ENCODE measurements at places on chromosomes 11 and 22. TPM values are rescaled to one million over a fixed set of nuclear protein-coding genes. Genes with fewer than 3 reads are reported as not detected.

DNA sequence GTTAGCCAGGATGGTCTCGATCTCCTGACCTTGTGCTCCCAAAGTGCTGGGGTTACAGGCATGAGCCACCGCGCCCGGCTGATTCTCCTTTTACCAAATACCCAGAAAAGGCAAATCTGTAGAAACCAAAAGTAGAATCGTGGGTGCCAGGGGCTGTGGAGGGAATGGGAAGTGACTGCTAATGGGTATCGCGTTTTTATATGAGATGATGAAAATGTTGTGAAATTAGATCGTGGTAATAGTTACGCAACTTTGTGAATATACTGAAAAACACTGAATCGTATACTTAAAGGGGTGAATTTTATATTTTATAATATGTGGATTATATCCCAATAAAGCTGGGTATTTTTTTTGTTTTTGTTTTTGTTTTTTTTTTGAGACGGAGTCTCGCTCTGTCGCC, 48.2 kb upstream of the CREB3L1 start:
- peaks cover 10% of the 10 kb centered on the region for H3K27me3 ChIP-seq
- H3K4me3 ChIP-seq, result no peak overlapping the region
- DNase-seq, result no peak
- H3K27ac ChIP-seq, result no peak overlapping the region
- H3K36me3 ChIP-seq, result peaks cover 8% of the 10 kb centered on the region

DNA sequence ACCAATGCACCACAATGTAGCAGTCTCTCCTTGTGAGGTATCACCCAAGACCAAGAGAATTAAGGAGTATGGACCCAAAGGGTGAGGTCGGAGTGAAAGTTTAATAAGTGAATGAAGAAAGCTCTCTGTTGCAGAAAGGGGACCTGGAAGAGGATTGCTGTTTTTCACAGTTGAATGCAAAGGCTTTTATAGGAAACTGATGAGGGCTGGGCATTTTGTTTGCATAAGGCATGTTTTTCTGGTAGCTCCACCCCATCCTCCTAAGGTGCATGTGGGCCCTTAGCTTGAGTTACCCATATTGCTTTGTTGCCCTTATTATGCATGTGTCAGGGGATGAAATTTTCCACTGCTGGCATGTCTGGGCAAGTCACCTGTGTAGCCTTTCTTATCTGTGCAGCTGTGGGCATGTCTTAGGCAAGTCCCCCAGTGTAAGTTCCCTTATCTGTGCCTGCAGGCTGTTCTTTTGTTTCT, 64.7 kb downstream of the BDNF start:
- peak overlapping the region; percentile 99 for H3K4me3 ChIP-seq
- H3K27ac ChIP-seq, result peak overlapping the region; percentile 99
- DNase-seq, result no peak
- H3K27me3 ChIP-seq, result peaks cover 9% of the 10 kb centered on the region
- peaks cover 49% of the 10 kb centered on the region for H3K4me1 ChIP-seq

DNA sequence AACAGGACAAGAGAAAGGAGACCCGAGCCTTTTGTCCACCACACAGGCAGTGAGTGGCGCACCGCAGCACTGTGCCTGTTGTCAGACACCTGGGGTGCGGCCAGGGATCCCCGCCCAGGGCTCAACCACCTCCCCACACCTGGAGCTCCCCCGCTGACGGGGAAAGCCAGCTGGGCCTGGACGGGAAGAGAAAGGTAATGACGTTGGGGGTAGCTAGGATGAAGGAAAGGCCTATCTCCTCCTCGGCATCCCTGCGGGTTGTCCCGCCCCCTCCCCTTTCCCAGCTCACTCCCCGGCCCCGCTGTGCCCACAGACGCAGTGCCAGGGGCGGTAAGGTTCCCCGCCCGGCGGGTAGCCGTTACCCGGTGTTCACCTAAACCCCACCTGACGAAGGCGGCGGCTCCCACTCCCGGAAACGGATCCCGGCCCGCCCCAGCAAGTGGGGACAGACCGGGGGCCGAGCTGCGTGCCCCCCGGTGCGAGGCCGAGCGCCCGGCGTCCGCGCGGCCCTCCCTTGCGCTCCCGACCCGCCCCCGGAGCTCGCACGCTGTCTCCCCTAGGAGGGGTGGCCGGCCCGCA, 495 bp downstream of the HYOU1 start:
- H3K27ac ChIP-seq, result peak overlapping the region; percentile 88
- peaks cover 17% of the 10 kb centered on the region for H3K4me1 ChIP-seq
- peak overlapping the region; percentile 89 for H3K4me3 ChIP-seq
- H3K36me3 ChIP-seq, result peaks cover 45% of the 10 kb centered on the region
- H3K27me3 ChIP-seq, result no peaks in the 10 kb centered on the region
- DNase-seq, result peak; percentile 55

- DNase-seq, result no peak
- peaks cover 8% of the 10 kb centered on the region for H3K4me1 ChIP-seq
- no peak overlapping the region for H3K4me3 ChIP-seq
- no peak overlapping the region for H3K27ac ChIP-seq
- H3K27me3 ChIP-seq, result no peaks in the 10 kb centered on the region
- H3K36me3 ChIP-seq, result peaks cover 10% of the 10 kb centered on the region
Measured at GRCh38 chr22:38170469-38170868, 11.2 kb downstream of the PLA2G6 start.

YPEL1 gene
- total RNA-seq, result 7.7 TPM

CASP5 gene
- not detected for total RNA-seq

GRCh38 chr11:117997823-117998579, 11.8 kb downstream of the IL10RA start:
- no peaks in the 10 kb centered on the region for H3K36me3 ChIP-seq
- no peak overlapping the region for H3K27ac ChIP-seq
- H3K4me3 ChIP-seq, result no peak overlapping the region
- H3K4me1 ChIP-seq, result peaks cover 14% of the 10 kb centered on the region

ST14 gene
- total RNA-seq, result 33.9 TPM

GRCh38 chr11:3086114-3086513, 28.9 kb upstream of the CARS1 start:
- peaks cover 6% of the 10 kb centered on the region for H3K27me3 ChIP-seq
- H3K36me3 ChIP-seq, result no peaks in the 10 kb centered on the region
- H3K4me3 ChIP-seq, result no peak overlapping the region
- no peak for DNase-seq
- H3K27ac ChIP-seq, result no peak overlapping the region

- DNase-seq, result no peak
- no peaks in the 10 kb centered on the region for H3K27me3 ChIP-seq
- H3K4me1 ChIP-seq, result peaks cover 30% of the 10 kb centered on the region
- no peak overlapping the region for H3K4me3 ChIP-seq
- no peak overlapping the region for H3K27ac ChIP-seq
Measured at GRCh38 chr11:123543797-123544196, 110.6 kb downstream of the SCN3B start.

CREB3L1 gene
- total RNA-seq, result 10.9 TPM

- no peak overlapping the region for H3K27ac ChIP-seq
- H3K27me3 ChIP-seq, result peaks cover 13% of the 10 kb centered on the region
- H3K36me3 ChIP-seq, result peaks cover 66% of the 10 kb centered on the region
- peak overlapping the region; percentile 20 for H3K4me3 ChIP-seq
- no peak for DNase-seq
- H3K4me1 ChIP-seq, result no peaks in the 10 kb centered on the region
Measured at GRCh38 chr11:36564376-36565030, 3.3 kb upstream of the RAG1 start.

GGTLC2 gene
- not detected for total RNA-seq

CBLIF gene
- not detected for total RNA-seq

- peaks cover 64% of the 10 kb centered on the region for H3K4me1 ChIP-seq
- H3K36me3 ChIP-seq, result no peaks in the 10 kb centered on the region
- H3K27ac ChIP-seq, result peak overlapping the region; percentile 28
- no peak overlapping the region for H3K4me3 ChIP-seq
Measured at GRCh38 chr11:116990061-116990473, 108.2 kb downstream of the SIK3 start.

DNA sequence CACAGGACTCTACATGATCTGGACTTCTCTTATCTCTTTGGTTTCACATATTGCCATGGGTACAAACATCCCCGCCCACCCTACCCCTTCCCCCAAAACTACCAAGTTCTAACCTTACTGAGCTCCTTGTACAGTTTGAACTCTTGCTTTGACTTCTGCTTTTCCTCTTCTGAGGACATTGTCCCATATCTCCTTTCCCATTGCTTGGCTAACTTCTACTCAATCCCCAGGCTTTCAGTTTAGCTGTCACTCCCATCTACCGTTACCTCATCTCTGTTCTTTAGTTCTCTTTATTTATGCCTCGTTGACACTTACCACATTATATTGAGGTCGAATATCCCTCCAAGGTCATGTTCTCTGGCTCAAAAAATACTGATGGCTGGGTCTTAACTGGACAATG, 393.5 kb upstream of the CADM1 start:
- no peak overlapping the region for H3K4me3 ChIP-seq
- H3K27me3 ChIP-seq, result no peaks in the 10 kb centered on the region
- peaks cover 4% of the 10 kb centered on the region for H3K4me1 ChIP-seq

DNA sequence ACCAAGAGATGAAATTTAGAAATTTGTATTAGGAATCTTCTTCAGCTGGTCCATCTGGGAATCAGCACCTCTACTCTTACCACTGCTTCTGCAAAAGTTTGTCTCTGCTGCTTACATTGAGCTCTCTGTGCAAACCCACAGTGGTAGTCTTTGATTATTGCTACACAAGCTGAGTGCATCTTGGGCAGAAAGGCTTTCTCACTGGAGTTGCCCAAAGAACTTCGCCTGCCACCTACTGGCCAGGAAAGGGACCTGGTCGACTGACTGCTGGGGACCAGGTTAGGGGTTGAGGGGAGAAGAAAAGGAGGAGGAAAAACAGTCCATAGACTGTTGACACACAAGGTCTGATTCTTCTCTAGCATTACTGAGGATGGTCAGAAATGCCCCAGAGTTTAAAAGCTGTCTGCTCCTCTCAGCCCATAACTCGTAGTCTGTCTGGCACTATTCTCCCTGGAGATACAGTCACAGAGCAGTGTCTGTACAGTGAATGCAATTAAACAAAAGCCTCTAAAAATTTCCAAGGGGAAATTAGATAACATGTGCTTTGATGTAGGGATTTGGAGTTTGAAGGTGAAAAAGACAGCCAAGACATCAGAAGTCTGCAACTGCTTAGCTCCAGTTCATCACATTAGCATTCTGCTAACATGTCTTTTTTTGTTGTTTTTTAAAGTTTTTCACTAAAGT, 215.0 kb upstream of the CTSC start:
- H3K27ac ChIP-seq, result no peak overlapping the region
- H3K4me3 ChIP-seq, result no peak overlapping the region
- no peaks in the 10 kb centered on the region for H3K27me3 ChIP-seq
- H3K4me1 ChIP-seq, result peaks cover 15% of the 10 kb centered on the region

- 0 out of 2 replicates have a peak, but pooled peaks cover 4% of the 10 kb centered on the region for H3K27me3 ChIP-seq
- no peaks in the 10 kb centered on the region for H3K4me1 ChIP-seq
- H3K36me3 ChIP-seq, result peaks cover 26% of the 10 kb centered on the region
- DNase-seq, result no peak
Measured at GRCh38 chr11:103648054-103648453, 388.4 kb upstream of the DDI1 start.

DNA sequence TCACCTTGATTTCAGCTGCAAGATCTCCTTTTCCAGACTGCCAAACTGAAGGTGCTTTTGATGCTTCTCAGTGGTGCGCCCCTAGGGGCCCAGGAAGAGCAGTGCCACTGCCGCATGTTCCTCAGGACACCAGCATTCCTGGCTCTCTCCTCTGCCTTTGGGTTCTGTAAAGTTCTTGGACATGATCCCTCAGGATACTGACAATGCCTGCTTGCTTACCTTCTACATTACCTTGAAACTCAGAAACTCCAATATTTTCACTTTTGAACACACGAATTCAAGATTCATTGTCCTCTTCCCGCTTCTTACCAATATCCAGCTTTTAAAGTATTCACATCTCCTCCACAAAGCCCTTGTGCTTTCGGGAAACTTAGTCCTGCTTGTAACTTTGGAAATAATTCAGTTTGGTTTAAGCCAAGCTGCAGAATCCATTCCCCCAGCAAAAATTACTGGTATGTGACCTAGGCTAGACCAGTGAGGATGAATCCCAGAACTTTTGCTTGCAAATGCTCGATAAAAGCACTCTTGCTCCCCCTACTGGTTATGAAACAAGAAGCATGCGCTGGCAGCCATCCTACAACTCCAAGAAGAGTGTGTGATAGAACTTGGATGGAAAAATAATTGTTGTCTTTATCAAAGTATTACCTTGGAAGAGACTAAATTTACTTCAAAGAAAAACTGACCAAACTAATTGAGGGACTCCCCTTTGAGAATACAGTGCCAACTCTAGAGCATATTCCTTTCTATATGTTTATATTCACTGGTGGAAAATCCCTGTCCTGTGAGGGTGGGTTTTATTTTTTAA, 16.5 kb upstream of the OR5B21 start:
- DNase-seq, result peak; percentile 68
- peak overlapping the region; percentile 63 for H3K27ac ChIP-seq
- H3K27me3 ChIP-seq, result no peaks in the 10 kb centered on the region
- peaks cover 8% of the 10 kb centered on the region for H3K4me1 ChIP-seq

ATP5MG gene
- 251 TPM for total RNA-seq

DNA sequence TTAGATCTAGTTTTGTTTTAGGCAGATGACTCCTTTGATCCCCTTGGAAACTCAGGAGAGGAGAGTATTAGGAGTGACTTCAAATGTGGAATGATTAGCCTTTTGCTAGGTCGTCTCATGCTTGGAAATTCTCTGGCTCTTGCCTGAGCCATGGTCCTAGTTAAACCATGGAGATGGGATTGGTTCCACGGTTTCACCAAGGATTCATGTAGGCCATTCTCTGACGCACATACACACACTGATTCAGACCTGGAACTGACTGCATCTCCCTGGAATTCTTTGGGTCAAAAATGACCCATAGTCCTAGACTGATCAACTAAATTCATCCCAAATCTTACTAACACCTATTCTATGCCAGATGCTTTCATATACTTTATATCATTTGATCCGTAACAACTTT, 56.5 kb downstream of the POLD3 start:
- peaks cover 8% of the 10 kb centered on the region for H3K4me1 ChIP-seq
- H3K27me3 ChIP-seq, result no peaks in the 10 kb centered on the region
- H3K27ac ChIP-seq, result no peak overlapping the region
- no peak overlapping the region for H3K4me3 ChIP-seq
- no peak for DNase-seq
- H3K36me3 ChIP-seq, result peaks cover 10% of the 10 kb centered on the region

DNA sequence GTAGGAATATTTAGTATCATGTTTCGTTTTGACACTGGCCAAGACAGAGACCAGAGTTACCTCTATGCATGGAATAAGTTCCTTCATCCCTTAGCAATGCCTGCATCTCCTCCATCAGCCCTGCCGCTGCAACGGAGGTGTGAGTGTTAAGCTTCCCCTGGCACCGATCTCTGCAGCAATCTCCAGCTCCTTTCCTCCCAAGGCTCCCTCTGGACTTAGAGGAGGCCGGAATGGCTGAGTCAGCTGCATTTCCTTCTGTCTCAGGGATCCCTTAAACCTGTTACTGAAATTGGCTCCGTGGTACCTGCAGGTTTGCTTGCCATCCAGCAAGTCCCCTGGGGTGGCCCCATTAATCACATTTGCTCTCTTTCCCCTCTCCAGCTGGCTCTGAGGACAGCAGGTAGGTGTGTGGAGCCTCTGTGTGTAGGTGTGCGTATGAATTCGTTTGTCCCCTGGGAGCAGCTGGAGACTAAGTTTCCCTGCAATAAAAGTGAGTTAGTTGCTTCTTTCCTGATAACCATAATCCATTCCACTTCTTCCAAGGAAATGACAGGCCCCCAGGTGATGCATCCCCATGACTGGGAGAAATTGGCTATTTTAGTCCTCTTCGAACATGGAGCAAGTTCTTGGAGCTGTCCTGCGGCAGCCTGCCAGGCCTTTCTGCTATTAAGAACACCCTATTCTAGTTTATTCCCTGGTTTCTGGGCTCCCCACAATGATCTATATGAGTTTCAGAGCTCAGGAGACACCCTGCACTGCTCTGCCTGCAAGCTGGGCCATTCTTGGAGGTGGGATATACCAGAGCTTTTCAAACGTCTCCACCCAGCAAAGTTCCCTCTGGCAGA, 457.2 kb upstream of the CADM1 start:
- peaks cover 24% of the 10 kb centered on the region for H3K4me1 ChIP-seq
- no peak overlapping the region for H3K4me3 ChIP-seq
- no peak overlapping the region for H3K27ac ChIP-seq
- DNase-seq, result no peak
- H3K36me3 ChIP-seq, result no peaks in the 10 kb centered on the region
